A549 (cell line): ENCODE measurements at places on chromosomes 6 and 20.

- DNase-seq, result no peak
Measured at GRCh38 chr6:134258849-134259306, 59.0 kb downstream of the SGK1 start.

GRCh38 chr20:40488401-40488800 is 200.6 kb downstream of the MAFB start:
- DNase-seq, result no peak

GRCh38 chr6:20302702-20303251 is 90.5 kb upstream of the MBOAT1 start:
- no peak for DNase-seq

DNA sequence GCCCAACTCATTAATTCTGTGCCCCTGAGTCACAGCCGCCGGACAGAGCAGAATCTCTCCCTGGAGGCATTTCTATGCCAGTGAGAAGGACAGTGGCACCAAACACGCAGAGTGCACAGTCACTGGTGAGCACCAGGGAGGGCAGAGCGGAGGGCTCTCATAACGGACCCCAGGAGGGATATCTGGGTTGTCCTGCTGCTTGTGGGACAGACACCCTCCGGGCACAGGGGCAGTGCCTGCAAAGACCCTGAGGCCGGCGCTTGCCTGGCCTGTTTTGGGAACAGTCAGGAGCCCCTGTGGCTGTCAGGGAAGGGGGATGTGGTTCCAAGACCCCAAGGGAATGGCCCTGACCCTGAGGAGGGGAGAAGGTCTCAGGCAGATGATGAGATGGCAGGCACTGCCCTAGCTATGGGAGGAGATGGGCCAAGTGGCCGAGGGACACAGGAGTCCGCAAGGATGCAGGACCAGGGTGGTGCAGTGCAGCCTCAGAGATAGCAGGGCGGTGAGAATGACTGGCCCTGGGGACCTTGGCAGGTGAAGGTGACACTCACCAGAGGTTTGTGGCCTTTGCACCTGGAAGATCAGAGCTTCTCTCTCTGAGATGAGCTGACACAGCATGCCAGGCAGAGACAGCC is 270.8 kb downstream of the SMOC2 start:
- DNase-seq, result no peak

- no peak for DNase-seq
Measured at GRCh38 chr6:150720774-150721233, 121.1 kb downstream of the PLEKHG1 start.

- DNase-seq, result no peak
Measured at GRCh38 chr6:111718990-111719389, 113.3 kb upstream of the TRAF3IP2 start.

DNA sequence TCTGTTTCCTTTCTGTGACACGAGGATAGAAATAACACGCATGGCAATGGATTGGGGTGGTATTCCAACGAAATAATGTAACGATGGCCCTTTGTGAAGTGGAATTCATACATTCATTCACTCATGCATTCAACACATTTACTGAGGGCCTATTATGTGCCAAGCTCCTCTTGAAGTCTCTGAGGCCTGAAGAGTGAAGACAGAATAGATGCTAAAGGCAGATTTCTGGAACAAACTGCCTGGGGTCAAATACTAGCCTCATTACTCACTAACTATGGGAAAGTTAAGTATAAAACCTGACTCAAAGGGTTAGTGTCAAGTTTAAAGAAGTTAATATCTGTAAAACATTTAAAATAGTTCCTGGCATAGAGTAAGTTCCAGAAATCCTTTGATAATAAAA is 279.6 kb upstream of the SULF2 start:
- no peak for DNase-seq

- no peak for DNase-seq
Measured at GRCh38 chr20:62736407-62737071, 27.9 kb downstream of the NTSR1 start.

DNA sequence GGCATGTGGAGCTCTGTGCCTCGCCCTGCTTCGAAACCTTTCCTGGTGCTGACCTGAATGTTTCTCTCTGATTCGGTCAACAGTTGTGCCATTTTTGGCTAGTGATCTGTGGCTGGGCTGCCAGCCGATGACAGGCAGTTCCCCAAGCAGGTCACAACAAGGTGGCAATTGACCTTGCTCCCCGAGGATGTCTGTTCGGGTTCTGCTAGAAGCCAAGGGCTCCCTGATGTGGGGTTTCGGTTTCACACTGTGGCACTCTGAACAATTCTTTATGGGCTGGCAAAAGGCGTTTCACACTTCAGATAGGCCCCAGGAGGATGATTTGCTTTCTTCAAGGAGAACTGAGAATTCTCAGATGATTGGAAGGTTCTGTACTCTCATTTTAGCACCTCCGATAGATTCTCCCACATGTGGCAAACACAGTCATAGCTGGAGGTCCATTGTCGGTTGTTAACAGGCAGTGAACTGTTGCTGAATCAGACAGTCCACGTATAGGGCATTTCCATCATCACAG is 135.6 kb downstream of the SLC24A3 start:
- no peak for DNase-seq

- no peak for DNase-seq
Measured at GRCh38 chr6:17225767-17226630, 55.2 kb upstream of the RBM24 start.

DNA sequence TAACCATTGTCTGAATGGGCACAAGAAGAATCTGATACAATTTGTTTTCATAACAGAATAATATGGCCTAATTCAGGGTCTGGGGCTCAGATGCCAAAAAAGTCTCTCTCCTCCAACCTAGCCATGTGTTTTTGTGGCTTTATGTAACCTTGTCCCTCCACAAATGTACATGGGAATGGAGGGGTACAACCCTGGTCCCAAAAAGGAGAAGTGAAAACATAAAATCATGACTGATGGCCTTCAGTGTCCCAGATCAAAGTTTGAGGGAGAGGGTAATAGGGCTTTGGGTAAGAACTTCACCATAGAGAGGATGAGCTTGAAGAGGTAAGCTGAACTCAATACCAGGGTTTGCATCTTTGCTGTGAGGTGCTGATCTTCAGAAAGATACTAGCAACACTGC is 136.3 kb upstream of the BACH2 start:
- no peak for DNase-seq

GRCh38 chr6:150008588-150008987 is 16.7 kb downstream of the RAET1L start:
- no peak for DNase-seq

DNA sequence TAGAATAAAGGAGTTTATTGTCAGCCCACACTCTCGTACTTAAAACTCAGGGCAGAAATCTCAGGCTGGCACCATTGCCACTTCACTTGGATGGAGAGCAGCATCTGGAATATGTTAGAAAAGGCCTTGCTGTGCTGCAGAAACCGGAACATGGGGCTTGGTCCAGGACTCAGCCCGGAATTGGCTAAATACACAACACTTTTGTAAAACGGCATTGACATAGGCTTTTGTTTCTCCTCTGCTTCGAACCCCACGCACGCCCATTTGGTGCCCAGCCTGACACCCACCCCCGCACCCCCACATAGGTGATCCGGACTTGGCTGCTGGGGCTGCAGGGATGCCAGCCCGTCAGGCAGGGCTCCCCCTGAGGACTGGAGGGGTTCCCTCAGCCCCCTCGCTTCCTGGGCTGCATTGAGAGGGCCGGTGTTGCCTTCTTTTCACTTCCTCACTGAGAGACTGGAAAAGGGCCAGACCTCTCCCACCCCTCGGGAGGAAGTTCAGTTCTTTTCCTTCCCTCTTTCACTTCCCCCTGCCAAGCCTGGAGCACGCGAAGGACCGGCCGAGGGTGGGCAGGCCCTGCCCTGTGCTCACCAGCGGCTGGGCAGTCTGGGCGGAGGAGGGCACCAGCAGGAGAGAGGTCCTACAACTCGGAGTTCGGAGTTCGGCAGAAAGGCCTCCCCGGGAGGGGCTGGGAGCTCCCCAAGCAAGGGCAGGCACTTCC is 17.9 kb upstream of the CST3 start:
- no peak for DNase-seq
